ENCODE measurements at places on chromosomes 7 and 10. TPM values are rescaled to one million over a fixed set of nuclear protein-coding genes. Genes with fewer than 3 reads are reported as not detected.
A peak's percentile ranks its signal among the peaks of the same experiment; 100 is the strongest.

DNA sequence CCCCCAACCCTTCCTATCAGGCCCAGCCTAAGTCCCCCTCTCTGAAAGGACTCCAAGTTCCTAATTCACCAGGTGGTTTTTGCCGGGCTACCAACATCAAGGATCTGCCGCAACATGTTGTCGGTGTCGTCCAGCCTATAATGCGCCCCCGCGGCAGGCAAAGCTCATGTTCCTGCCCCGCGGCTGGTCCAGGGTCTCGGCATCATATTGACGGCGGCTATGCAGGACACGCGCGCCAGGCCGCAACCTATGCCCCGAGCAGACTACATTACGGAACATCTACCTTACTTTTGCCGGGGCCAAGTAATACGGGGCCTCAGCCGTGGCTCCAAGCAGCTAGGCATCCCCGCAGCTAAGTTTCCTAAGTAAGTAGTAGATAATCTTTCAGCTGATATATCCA, 24.6 kb upstream of the FAM221A start:
- DNase-seq, result no peak

DNA sequence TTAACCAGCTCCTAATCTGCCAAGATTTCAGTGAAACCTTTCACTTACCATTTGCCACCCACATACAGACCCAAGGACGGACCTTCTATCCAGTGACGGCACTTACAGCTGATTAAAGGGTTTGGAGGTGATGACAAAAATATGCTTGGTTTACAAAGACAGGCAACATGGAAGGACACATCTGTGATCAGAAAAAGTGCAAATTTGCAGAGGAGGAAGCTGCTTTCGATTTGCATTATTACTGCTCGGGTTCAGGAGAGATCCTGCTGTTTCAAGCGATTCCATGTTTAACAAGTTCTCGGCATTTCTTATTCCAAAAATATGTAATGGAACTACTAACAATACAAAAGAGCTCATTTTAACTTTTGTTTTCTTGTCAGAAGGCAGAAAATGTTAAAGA, 109.0 kb downstream of the JAZF1 start:
- no peak for DNase-seq

DNA sequence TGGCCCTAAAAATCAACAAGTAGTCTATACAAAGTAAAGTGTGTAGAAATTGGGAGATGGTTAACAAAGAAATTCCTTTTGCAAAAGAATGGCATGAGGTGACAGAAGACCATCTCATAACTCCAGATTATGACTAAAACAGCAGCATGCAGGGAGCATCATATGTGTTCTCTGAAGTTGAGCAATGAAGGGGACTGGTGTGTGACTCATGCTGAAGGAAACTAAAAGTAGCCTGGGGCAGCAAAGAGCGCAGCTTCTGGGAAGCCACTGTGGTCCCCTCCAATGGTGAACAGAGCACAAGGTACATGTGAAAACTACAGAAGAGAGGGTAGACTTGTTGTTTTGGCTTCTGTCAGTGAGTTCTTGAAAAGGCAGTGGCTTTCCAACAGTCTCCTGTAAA, 133.4 kb downstream of the MACC1 start:
- DNase-seq, result peak; percentile 83

Gene CYP2C19
- total RNA-seq, result not detected

All from posterior vena cava (tissue), 2 donors.